ENCODE measurements at places on chromosomes 5 and 9.

DNA sequence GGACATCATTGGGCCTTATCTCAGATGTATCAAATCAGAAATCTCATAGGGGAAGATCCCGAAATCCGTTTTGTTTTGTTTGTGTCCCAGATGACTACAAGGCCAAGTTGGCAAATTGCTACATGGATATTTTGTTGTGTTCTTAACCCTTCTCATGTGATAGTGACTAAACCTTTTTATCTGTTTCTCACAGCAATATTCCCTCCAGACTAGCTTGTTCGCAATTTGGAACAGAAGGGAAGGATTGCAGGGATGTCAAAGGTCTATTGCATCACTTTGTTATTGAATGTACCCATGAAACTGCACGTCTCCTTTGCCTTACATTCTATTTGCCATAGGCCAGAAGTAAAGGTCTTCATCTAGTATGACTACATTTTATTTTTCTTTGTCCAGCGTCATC, 453.9 kb downstream of the NFIB start:
- H3K27ac ChIP-seq: no peak overlapping the region
- no peak for DNase-seq
- H3K36me3 ChIP-seq: no peaks in the 10 kb centered on the region
- no peak overlapping the region for H3K4me3 ChIP-seq
- H3K27me3 ChIP-seq: no peaks in the 10 kb centered on the region

- no peak overlapping the region for H3K4me3 ChIP-seq
- H3K36me3 ChIP-seq: no peaks in the 10 kb centered on the region
- DNase-seq: no peak
- peaks cover 5% of the 10 kb centered on the region for H3K27me3 ChIP-seq
- H3K27ac ChIP-seq: no peak overlapping the region
Observed at GRCh38 chr9:1766042-1766441, 249.1 kb upstream of the SMARCA2 start.

GRCh38 chr5:33649549-33650482, 209.1 kb downstream of the TARS1 start:
- H3K4me1 ChIP-seq: peaks cover 42% of the 10 kb centered on the region
- H3K27ac ChIP-seq: peak overlapping the region; percentile 44
- H3K4me3 ChIP-seq: peak overlapping the region; percentile 2
- DNase-seq: peak; percentile 13
- H3K36me3 ChIP-seq: peaks cover 10% of the 10 kb centered on the region

- no peaks in the 10 kb centered on the region for H3K4me1 ChIP-seq
- no peaks in the 10 kb centered on the region for H3K27me3 ChIP-seq
- H3K4me3 ChIP-seq: no peak overlapping the region
- H3K27ac ChIP-seq: no peak overlapping the region
- DNase-seq: no peak
Observed at GRCh38 chr9:71975833-71976232, 64.4 kb downstream of the C9orf85 start.

- H3K27me3 ChIP-seq: no peaks in the 10 kb centered on the region
- peaks cover 62% of the 10 kb centered on the region for H3K4me1 ChIP-seq
- no peak for DNase-seq
- H3K4me3 ChIP-seq: no peak overlapping the region
- peaks cover 2% of the 10 kb centered on the region for H3K36me3 ChIP-seq
Observed at GRCh38 chr9:110093871-110094270, 114.1 kb downstream of the C9orf152 start.

DNA sequence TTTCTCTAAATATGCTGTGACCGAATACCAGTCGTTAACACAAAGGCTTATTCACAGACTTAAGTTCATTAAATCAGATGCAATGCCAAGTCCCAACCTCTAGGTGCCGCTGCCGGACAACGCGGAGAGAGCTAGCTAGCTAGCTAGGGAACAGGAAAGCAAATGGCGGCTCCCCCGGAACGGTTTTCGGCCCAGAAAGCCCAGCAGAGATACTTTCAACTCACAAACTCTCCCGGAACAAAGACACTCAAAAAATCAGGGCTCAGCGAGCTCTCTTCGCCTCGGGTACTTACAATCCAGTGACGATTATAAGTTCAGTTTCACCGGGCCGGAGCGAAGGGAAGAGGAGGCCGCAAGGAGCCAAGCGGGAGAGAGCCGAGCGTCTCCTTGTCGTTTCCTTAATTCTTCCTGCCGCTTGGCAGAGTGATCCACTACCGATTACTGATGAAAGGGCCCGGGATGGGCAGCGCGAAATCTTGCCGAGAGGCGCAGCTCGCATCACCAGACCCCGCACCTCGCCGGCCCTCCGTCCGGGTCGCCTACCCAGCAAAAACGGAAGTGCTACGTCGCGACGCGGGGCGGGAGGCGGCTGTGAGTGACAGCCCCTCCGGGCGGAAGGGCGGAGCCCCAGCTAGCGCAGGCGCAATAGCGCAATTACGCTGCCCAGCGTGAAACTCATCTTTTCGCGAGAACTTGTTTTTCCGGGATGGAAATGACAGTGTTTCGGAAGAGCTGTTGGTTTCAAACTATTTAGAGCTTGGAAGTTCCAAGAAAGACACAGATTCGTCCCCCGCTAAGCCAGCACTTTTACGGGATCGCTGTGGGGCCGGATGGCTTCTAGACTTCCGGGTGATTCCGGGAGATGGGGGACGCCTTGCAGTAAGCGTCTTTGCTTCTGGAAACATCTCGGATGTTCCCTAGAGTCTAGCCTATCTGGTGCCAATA, at the start of gene TAF7:
TSS of gene TAF7 (minus strand) at position 560 of the 945 bp plus-strand sequence. CDS start 740 bp downstream, outside the sequence.
- peak; percentile 94 for DNase-seq
- H3K27ac ChIP-seq: peak within 1 kb of the TSS; percentile 96
- peak within 1 kb of the TSS; percentile 94 for H3K4me3 ChIP-seq
- H3K4me1 ChIP-seq: peaks cover 27% of the 10 kb centered on the region
- H3K27me3 ChIP-seq: peaks cover 10% of the 10 kb centered on the region
- peaks cover 52% of the 10 kb centered on the region for H3K36me3 ChIP-seq

DNA sequence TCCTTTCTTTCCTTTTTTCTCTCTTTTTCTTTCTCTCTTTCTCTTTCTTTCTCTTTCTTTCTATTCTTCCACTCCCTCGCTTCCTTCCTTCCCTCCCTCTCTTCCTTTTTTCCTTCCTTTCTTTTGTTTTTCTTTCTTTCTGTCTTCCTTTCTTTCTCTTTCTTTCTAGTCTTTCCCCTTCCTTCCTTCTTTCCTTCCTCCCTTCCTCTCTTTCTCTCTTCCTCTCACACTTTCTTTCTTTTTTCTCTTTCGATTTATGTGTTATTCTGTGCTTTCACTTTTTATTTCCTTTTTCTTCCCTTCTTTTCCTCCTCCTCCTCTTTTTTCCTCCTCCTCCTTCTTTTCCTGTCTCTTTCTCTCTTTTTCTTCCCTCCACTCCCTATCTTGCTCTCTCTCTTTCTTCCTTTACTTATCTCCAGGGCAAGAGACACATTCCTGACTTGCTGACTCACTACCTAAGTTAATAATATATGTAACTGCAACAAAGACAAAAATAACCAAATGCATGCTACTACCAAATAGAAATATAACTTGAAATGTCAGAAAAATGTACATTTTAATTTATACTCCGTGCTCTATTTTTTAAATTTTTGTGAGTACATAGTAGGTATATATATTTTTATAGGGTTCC, 445.5 kb downstream of the GABRG2 start:
- no peak for DNase-seq
- H3K27ac ChIP-seq: no peak overlapping the region
- peaks cover 3% of the 10 kb centered on the region for H3K27me3 ChIP-seq
- no peaks in the 10 kb centered on the region for H3K36me3 ChIP-seq

GRCh38 chr9:133837627-133838597, 99.8 kb upstream of the SARDH start:
- H3K36me3 ChIP-seq: no peaks in the 10 kb centered on the region
- no peak overlapping the region for H3K27ac ChIP-seq
- no peak for DNase-seq
- H3K4me1 ChIP-seq: peaks cover 37% of the 10 kb centered on the region

DNA sequence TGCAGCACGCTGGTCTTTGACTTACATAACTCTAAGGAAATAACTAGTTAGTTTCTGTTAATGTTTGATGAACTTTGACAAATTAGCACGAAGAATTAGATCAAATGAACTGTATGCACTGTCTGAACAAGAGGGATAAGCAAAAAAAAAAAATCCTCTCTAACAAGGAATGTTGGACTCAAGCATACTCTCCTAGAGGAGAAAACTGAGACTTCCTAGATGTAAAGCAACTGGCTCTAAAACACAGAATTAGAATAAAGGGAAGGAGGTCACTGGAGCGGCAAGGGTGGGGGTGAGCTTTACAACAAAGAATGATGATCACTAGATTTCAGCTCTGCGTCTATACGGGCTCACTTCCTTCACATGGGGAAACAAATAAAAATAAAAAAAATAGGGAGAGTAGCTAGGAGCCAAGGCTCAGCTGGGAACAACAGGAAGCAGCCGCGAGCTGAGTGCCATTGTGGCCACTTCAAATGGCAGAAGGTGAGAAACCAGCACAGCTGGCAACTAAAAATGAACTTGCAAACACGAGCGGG, 48.7 kb upstream of the CEMIP2 start:
- H3K27me3 ChIP-seq: no peaks in the 10 kb centered on the region
- no peak overlapping the region for H3K27ac ChIP-seq
- H3K4me1 ChIP-seq: peaks cover 8% of the 10 kb centered on the region
- no peaks in the 10 kb centered on the region for H3K36me3 ChIP-seq
- DNase-seq: no peak

- H3K27ac ChIP-seq: no peak overlapping the region
- H3K4me3 ChIP-seq: no peak overlapping the region
- H3K27me3 ChIP-seq: no peaks in the 10 kb centered on the region
- DNase-seq: no peak
Observed at GRCh38 chr5:102453716-102454115, 45.1 kb downstream of the SLCO6A1 start.

GRCh38 chr9:109120204-109120789, 550 bp upstream of the TMEM245 start:
- no peaks in the 10 kb centered on the region for H3K27me3 ChIP-seq
- H3K27ac ChIP-seq: no peak overlapping the region
- peaks cover 35% of the 10 kb centered on the region for H3K4me1 ChIP-seq
- DNase-seq: no peak
- H3K36me3 ChIP-seq: no peaks in the 10 kb centered on the region

DNA sequence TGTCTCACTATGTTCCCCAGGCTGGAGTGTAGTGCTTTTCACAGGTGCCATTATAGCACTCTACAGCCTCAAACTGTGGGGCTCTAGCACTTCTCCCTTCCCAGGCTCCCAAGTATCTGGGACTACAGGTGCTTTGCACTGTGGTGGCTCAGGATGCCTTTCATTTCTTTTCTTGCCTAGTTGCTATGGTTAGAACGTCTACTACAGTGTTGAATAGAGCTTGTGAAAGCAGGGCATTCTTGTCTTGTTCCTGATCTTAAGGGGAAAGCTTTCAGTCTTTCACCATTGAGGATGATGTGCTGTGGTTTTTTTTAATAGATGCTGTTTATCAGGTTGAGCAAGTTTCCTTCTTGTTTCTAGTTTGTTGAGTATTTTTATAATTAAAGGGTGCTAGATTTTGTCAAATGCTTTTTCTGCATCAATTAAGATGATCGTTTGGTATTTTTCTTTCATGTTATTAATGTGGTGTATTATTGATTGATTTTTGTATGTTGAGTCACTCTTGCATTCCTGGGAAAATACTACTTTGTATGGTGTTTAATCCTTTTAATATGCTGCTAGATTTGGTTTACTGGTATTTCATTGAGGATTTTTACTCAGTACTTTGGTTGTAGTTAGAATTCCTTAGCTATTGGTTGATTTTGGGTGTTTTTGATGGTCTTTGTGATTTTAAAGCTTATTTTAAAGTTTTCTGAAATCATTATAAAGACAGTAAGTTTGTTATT, 35.6 kb downstream of the GPBP1 start:
- H3K27me3 ChIP-seq: no peaks in the 10 kb centered on the region
- peaks cover 14% of the 10 kb centered on the region for H3K36me3 ChIP-seq
- DNase-seq: no peak
- no peak overlapping the region for H3K27ac ChIP-seq

- no peak overlapping the region for H3K27ac ChIP-seq
- no peaks in the 10 kb centered on the region for H3K36me3 ChIP-seq
- DNase-seq: no peak
Observed at GRCh38 chr9:76510041-76510440, 51.1 kb downstream of the GCNT1 start.

DNA sequence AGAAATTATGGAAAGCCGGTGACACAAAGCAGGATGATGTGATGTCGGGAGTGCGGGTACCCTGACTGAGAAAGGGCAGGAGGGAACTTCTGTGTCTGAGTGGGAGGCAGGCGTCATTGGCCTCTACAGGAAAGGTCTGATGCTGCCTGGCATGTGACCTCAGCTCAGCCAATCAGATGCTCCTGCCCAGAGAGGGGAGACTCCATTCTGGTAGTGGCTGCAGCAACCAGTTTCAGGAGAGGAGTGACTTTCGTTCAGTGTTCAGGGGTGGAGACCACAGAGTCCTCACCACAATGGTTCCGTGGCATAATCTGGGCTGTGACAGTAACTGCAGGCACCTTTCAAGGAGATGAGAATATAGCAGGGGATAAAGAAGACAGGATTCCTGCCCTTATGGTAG, 6.7 kb upstream of the SFXN1 start:
- no peak overlapping the region for H3K4me3 ChIP-seq
- DNase-seq: no peak
- H3K36me3 ChIP-seq: no peaks in the 10 kb centered on the region
- peaks cover 54% of the 10 kb centered on the region for H3K27me3 ChIP-seq

DNA sequence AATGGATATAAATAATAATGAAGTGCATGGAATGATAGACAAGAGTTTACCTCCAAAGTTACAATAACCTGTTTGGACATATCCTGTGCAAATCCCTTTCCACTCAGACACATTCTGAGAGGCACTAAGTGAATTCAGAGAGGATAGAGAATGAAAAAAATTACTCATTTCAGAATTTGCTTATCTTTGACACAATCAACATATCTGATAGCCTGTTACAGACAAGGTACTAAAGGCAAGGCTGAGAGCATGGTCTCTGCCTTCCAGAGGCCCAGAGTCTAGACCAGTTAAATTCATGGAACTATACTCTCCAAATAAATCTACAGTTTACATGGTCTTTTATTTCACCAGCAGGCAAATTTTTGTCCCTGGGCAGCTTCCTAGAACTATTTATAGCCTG, 371.8 kb upstream of the PTGER4 start:
- H3K27me3 ChIP-seq: peaks cover 4% of the 10 kb centered on the region
- no peak overlapping the region for H3K4me3 ChIP-seq
- no peaks in the 10 kb centered on the region for H3K4me1 ChIP-seq
- H3K36me3 ChIP-seq: no peaks in the 10 kb centered on the region
- no peak for DNase-seq
- H3K27ac ChIP-seq: no peak overlapping the region

DNA sequence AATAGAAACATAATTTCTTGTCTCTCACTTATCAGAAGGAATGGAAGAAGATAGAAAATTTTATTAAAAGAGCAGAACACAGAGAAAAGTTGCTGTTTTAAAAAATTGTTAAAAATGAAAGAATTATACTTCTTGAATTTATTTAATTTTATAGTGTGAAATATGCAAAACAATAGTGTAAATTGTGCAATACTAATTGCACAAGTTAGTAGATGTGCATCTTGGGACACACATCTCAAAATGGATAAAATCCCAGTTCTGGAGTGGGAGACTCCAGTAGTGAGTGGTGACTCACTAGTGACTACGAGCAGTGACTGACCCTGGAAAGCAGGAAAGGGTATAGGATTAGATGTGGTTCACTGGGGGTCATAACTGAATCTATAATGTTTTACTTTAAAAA, 223.2 kb downstream of the MSX2 start:
- no peak overlapping the region for H3K27ac ChIP-seq
- no peaks in the 10 kb centered on the region for H3K36me3 ChIP-seq
- no peaks in the 10 kb centered on the region for H3K4me1 ChIP-seq
- no peak overlapping the region for H3K4me3 ChIP-seq

- DNase-seq: no peak
- H3K4me3 ChIP-seq: no peak overlapping the region
- no peak overlapping the region for H3K27ac ChIP-seq
- H3K27me3 ChIP-seq: no peaks in the 10 kb centered on the region
- peaks cover 32% of the 10 kb centered on the region for H3K4me1 ChIP-seq
Observed at GRCh38 chr5:56845277-56845676, 29.9 kb downstream of the MAP3K1 start.
